H7 (cell line): ENCODE measurements at places on chromosomes 12 and 14.
A peak's percentile ranks its signal among the peaks of the same experiment; 100 is the strongest.

- DNase-seq = no peak
Observed at GRCh38 chr12:12626471-12626870, 14.8 kb downstream of the CREBL2 start.

DNA sequence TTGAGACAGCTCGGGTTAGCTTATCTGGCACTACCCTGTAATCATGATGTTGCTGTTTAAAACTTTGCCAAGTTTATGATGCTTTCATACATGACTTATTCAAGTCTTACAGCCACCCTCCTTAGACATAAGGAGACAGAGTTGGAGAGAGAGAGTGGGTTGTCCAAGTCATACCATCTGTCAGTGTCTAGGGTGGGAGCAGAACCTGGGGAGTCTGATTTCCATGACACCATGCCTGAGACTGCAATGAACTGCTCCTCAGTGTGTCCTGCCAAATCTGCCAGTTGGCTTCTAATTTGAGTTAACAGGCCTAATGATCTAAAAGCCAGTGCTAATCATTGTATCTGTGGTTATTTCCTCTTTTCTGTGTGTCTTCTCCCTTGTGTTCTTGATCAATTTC is 43.7 kb upstream of the PHC1 start:
- DNase-seq = no peak

DNA sequence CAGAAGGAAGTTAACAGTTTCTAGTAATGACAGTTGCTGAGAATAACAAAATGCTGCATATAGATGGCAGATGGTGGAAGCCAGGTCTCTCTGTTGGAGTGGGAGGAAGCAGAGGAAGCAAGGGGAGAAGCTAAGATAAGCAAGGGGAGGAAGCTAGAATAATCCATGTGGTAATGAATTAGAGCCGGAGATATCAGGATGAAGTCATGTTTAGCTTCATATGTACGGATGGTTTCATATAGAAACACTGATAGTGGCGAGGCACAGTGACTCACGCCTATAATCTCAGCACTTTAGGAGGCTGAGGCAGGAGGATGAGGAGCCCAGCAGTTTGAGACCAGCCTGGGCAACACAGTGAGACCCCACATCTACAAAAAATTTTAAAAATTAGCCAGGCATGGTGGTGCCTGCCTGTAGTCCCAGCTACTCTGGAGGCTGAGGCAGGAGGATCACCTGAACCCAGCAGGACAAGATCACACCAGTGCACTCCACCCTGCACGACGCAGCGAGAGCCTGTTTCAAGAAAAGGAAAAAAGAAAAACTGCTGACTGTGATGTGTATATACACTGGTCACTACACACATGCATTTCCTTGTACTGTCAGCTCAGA is 49.2 kb downstream of the ANAPC7 start:
- DNase-seq = no peak

DNA sequence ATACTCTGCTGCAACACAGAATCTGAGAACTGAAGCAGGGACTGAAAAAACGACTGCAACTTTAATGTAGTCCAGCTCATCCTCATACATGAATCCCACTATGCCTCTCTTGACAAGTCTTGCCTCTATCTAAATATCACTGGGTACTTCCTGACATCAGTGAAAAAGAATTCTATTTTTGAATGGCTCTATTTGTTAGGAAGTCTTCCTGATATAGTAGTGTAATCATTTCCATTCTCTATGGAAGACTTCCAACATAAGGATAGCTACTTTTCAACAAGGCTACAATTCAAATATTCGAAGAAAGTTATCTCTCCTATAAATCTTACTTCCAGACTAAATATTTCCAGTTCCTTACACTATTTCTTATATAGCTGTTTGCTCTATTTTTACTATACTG is 167.5 kb downstream of the MDGA2 start:
- DNase-seq = no peak

GRCh38 chr14:38089123-38089522 is 118.6 kb upstream of the SSTR1 start:
- no peak for DNase-seq

- DNase-seq = no peak
Observed at GRCh38 chr14:93212432-93212831, 5.4 kb downstream of the UBR7 start.

DNA sequence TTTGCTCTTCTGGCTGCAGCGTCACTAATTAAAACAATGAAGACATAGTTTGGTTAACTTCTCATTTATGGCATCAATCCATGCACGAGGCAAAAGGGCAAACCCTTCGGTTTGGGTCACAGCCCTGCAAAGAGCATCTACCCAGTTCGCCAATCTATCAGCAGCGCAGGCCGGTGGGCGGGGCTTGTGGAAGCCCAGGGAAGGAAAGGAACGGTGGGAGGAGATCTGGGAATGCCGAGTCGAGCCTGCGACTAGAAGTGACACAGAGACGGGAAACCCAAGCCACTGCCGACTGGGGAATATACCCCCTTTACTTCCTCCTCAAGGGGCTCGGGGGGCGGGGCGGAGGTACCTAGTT is 466 bp downstream of the KICS2 start:
- DNase-seq = peak; percentile 75

- DNase-seq = peak; percentile 74
Observed at GRCh38 chr12:47234576-47235141, 154.9 kb upstream of the AMIGO2 start.

GRCh38 chr14:104680056-104680805 is 9.2 kb upstream of the INF2 start:
- no peak for DNase-seq

- DNase-seq = no peak
Observed at GRCh38 chr14:26444822-26445221, 153.0 kb downstream of the NOVA1 start.
